ENCODE measurements at places on chromosomes 3 and 15.

DNA sequence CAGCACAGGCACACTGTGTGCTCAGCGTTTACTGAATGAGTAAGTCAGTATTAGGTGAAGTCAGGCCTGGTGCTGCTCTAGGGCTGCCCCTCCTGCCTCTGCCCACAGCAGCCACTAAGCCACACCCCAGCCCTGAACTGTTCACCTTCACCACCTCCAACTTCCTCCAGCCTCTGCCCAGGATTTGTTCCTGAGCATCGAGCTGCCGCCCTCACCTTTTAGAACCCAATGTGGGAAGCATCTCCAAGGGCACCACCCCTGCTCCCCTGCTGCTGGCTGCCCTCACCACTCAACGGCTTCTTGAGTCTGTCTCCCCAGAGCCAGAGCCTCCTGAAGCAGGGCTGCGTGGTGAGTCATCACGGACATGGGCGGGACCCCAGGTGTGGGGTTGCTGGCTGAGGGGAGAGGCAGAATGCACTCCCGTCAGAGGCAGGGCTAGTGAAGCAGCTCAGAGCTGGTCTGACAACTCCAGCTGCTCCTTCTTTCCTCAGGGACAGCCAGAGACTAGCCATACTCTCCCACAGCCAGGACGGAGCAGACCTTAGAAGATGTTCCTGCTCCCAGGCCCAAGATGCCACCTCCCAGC is 5.8 kb downstream of the HYAL2 start:
- DNase-seq, result no peak

GRCh38 chr15:50544368-50544767 is 2.1 kb downstream of the USP50 start:
- no peak for DNase-seq

- DNase-seq, result no peak
Measured at GRCh38 chr15:77748078-77749064, 115.7 kb upstream of the LINGO1 start.

DNA sequence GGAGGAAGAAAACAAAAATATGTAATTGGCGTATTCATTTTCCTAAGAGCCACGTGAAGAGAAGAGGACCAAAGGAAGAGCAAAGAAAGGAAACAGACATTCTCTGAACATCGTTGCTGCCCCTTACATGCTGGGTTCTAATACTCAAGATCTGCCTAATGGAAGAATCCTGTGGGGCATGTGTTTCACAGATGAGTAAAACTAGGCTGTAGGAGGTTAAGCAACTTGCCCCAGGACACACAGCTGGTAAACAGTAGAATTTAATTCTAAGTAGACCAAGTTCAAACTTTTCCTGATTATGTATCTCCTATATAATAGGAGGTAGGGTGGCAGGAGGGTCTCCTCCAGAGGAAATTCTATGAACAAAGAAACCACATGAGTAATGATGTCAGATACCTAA is 106.1 kb upstream of the TNFAIP8L3 start:
- DNase-seq, result peak; percentile 43

GRCh38 chr15:48913141-48913540 is 35.2 kb downstream of the EID1 start:
- DNase-seq, result no peak

DNA sequence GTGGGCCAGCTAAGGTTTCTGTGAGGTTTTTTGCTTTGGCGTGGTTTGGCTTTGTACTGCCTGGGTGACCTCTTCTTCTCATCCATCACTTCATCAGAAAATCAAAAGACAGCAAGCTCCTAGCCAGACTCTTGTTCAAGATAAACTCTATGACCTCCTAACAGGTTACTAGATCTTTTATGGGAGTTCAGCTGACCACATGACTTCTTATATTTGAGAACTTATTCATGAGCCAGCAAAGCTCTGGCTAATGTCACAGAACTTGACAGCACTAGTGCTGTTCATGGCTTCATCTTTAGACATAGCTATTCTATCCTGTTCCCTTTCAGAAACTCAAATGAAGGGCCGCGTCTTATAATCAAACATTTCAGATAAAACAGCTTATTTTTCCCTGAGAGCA is 527.1 kb upstream of the GOLIM4 start:
- DNase-seq, result no peak

GRCh38 chr3:47356201-47356600 is 24.6 kb upstream of the PTPN23 start:
- no peak for DNase-seq

DNA sequence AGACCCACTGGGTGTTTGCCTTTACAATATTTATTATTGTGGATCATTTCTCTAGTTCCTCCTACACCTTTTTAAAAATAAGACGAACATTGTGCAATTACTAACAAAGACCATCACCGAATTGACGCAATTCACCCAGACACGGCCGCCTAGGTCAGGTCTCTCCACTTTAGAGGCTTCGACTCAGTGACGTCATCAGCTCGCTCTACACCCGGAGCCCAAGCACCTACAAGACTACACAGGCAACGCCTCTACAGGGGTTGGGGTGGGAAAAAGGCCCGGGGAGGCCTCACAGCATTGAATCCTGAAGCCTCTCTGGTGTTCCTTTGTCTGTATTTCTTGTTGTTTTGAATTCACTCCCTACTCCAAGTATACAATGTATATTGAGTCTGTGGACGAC is 16.6 kb downstream of the ZIC4 start:
- no peak for DNase-seq

DNA sequence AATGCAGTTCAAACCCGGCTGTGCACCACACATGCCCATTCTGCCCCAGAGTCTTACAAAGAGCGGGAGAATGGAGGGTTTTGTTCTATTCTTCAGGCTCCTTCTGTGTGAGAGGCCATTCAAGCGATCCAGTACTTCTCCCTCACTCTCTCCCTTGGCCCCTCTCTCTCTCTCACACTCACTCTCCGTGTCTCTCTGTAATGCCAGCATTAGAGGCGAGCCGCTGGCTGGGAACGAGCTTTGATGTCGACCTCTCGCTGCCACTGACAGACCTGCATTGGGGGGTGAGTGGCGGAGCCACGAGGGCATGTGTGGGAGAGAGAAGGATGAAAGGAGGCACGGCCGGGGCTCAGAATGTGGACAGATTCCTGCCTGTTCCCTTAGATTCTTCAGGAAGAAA is 231.7 kb upstream of the ARRDC4 start:
- DNase-seq, result no peak

- no peak for DNase-seq
Measured at GRCh38 chr15:67564021-67564967, 21.8 kb downstream of the MAP2K5 start.

GRCh38 chr3:14434126-14434497 is 31.7 kb downstream of the SLC6A6 start:
- DNase-seq, result peak; percentile 92

GRCh38 chr15:87121336-87121735 is 1041.7 kb downstream of the AGBL1 start:
- DNase-seq, result no peak

DNA sequence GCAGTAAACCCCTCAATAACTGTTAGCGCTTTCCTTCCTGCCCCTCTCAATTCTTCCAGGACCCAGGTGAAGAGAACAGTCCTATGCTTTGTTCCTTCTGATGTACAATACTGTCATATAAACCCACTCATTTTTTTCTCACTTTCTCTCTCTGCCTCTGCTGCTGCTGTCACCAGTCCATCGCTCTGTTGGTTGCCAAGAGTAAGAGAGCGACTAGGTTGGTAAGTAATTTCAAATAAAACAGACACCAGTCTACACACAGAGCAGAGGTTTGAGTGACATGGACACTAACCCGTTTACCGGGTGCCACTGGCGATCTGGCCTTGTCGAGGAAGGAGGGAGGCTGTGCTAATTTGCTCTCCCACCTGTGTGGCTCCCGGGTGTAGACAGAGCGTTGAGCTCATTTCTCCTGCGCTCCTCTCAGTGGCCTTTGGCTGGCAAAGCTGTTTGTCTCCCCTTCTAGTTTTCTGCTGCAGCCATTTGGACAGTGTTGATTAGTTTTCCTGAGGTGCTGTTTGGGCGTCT is 215.4 kb downstream of the THSD4 start:
- DNase-seq, result no peak

DNA sequence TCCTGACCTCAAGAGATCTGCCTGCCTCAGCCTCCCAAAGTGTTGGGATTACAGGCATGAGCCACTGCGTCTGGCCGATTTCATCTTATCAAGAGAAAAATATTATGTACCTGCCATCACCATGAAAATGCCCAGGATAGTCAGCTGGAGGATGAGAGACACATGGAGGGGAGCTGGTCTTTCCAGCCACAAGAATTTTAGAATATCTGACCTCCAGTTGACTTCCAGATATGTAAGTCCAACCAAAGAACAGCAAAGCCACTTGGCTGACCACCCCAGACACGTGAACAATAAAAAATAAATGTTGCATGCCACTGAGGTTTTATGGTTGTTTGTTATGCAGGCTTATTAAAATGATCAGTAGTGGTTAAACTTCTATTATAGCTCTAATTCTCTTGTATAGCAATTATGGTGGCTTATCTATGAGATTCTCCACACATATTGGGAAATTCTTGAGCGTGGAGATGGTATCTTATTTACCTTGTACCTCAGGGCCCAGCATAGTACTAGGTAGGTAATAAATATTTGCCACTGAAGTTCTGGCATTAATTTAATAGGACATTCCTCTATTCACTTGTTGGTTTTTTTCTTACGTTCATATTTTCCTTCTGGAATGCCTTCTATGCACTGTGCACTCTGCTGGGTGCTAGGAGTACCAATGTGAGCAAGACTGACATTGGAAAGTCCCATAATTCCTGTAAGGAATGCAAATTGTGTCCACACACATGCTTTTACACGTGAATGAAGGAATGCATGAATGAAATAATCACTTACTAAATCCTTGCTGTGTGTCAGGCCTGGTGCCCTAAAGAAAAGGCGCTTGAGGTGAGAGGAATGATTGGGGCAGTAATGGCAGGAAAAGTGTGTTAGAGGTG is 77.6 kb downstream of the EDEM1 start:
- no peak for DNase-seq
